ENCODE measurements at places on chromosomes 4 and X.
A peak's percentile ranks its signal among the peaks of the same experiment; 100 is the strongest.

GRCh38 chrX:42434458-42435166 lies 343.4 kb downstream of the PPP1R2C start:
- DNase-seq = no peak

GRCh38 chr4:24603343-24603742 lies 19.0 kb upstream of the DHX15 start:
- DNase-seq = no peak

DNA sequence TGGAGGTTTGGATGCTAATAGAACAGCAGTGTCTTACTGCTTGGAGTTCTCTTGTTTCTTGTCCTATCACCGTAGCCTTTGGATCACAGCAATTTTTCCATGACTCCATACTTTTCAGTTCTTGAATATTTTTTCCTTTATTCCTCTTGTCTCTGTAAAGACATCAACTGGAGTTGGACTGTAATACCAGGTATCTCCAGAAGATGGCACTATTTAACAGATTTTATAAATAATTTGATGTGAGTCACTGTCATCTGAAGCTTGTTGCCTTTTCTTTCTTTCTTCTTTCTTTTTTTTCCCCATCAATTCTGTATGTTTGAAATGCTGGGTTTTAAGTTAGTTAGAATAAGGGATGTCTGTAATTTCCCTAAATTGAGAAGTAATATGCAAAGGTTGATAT lies 24.1 kb downstream of the HPRT1 start:
- peak; percentile 36 for DNase-seq

DNA sequence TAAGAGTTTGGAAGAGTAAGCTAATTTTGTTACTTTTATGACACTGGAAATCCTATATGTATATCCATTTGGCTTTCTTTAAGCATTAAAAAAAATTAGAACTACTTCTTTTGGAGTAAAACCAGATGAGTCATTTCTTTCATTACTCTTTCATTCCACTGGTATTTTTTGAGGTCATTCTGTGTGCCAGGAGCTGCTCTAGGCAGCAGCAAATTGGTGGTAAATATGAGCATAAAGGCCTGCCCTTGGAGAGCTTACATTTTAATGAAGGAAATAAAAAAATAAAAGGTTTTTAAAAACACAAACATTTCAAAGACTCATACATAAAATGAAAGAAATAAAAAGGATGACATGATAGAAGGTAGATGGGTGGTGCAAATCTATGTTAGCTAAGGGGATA lies 37.4 kb downstream of the MID1 start:
- DNase-seq = no peak

GRCh38 chrX:10514891-10515290 lies 105.5 kb downstream of the MID1 start:
- no peak for DNase-seq

GRCh38 chrX:13690836-13691235 lies 1.9 kb downstream of the RAB9A start:
- DNase-seq = no peak

GRCh38 chrX:74525116-74525515 lies 89.3 kb downstream of the RLIM start:
- DNase-seq = no peak

DNA sequence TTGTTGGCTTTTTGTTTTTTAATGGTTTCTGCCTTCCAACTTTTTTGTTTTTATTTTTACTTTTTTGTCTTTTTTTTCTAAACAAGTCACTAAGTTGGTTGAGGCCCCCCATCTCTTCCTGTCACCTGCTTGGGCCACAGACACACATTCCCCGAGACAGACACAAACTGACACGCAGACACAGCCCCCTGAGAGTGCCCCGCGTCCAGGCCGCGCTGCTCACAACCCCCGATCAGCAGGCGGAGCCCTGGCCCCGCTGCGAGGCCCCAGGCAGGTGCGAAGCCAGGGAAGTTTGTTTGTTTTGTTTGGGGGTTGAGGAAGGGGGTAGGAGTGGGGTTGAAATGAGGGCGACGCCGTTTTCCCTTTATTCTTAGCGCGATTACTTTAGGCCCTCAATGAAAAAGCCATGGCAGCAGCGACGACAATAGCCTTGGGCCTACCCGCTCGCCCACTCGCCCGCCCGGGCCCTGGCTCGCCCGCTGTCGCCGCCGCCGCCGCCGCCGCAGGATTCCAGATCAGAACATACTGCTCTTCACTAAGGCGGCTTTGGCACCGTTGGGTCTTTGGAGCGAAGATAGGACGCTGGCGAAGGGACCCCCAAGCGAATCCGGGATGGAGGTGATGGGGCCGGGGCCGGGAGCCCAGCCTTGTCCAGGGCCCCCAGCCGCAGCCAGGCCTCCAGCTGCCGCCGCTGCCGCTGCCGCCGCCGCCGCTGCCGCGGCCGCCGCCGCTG lies 3.1 kb downstream of the PHOX2B start:
- no peak for DNase-seq

GRCh38 chr4:89754531-89754930 lies 82.4 kb downstream of the SNCA start:
- DNase-seq = no peak

GRCh38 chr4:147682755-147683154 lies 1.2 kb downstream of the PRMT9 start:
- DNase-seq = no peak

GRCh38 chrX:70924294-70924911 lies 6.5 kb downstream of the SLC7A3 start:
- DNase-seq = no peak

- DNase-seq = no peak
Observed at GRCh38 chr4:177596035-177596434, 153.8 kb upstream of the AGA start.

GRCh38 chr4:173448608-173449379 lies 49.9 kb upstream of the SCRG1 start:
- DNase-seq = peak; percentile 50

GRCh38 chrX:20189171-20189570 lies 47.5 kb upstream of the EIF1AX start:
- DNase-seq = no peak

DNA sequence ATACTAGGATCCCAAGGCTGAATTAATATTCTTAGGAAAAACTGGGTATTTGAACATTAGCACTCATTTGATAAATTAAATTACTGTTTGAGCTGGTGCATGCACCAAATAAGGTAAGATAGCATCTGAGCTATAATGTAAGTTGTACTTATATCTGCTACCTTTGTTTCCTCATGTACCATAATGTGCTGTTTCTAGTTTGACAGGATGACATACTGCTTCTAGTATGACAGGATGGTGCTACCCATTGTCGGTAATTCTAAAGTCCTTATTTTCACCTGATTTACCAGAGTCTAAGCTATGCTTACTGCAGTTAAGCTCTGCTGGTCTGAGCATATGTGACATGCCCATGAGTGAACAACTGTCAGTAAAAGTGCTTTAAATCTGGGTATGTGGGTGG lies 1017.5 kb upstream of the IGFBP7 start:
- no peak for DNase-seq

GRCh38 chr4:138815811-138816210 lies 199.8 kb upstream of the NOCT start:
- DNase-seq = no peak

- peak; percentile 18 for DNase-seq
Observed at GRCh38 chr4:118034053-118034785, at the start of gene NDST3. NDST3 (plus strand) TSS chr4:118034486; CDS start chr4:118053911, 19,425 bp downstream.

DNA sequence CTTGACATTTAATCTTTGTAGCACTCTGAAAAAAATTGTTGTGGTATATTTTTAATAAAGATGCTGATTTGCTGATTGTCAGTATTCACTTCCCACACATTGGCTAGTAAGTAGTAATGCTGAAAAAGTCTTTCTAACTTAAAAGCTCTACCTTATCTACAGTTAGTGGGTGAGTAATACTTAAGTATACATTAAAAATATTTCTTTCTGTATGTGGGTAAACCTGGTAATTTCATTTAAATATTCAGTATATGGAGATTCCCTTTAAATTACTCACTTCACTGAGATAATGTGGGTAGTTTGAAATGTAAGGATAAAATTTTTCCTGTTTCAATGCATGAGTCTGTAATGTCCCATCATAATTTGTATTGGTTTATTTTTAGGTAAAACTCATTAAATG lies 5.6 kb downstream of the TMEM33 start:
- DNase-seq = no peak

- no peak for DNase-seq
Observed at GRCh38 chr4:28279249-28279648, 1418.6 kb downstream of the STIM2 start.

- no peak for DNase-seq
Observed at GRCh38 chr4:110663206-110663605, 40.3 kb upstream of the PITX2 start.

DNA sequence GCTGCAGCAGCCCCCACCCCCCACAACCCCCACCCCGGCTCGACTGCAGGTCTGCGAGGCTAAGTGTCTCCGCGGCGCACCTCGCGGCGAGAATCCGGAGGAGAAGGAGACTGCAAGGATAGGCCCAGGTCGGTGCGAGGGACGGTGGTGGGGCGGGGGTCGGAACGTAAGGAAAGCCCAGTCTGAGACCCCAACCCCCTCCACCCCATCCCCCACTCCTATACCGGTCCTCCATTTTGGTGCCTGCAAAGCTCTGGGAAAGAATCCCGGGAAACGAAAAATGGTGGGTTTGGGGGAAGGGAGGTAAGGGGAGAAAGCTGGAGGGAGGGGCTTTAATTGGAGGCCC lies 614 bp downstream of the BEX3 start:
- DNase-seq = peak; percentile 18

DNA sequence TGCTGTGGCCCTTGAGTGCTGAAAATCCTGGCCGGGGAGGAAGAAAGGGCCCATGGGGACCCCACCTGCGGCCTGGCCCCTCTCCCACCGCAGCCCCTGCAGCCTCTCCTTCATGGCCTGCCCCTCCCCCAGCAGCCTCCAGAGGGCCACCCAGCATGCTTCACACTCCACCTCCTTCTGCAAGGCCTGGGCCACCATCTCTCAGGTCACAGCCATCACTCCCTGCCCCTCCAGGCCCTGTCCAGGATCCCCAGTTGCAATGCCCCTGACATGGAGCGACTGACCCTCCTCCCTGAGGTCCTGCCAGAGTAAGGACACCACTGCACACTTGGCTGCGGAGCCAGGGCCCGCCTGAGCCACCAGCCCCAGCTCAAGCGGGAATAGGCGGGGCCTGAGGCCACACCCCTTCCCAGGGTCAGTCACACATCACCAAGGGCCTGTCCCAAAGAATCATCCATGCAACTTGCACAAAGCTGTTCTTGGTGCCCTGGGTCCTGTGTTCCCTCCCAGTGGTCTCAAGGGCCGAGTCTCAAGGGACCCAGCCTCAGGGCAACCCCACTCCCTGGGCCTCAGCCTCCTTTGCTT lies 32.9 kb downstream of the CCNQ start:
- DNase-seq = no peak

DNA sequence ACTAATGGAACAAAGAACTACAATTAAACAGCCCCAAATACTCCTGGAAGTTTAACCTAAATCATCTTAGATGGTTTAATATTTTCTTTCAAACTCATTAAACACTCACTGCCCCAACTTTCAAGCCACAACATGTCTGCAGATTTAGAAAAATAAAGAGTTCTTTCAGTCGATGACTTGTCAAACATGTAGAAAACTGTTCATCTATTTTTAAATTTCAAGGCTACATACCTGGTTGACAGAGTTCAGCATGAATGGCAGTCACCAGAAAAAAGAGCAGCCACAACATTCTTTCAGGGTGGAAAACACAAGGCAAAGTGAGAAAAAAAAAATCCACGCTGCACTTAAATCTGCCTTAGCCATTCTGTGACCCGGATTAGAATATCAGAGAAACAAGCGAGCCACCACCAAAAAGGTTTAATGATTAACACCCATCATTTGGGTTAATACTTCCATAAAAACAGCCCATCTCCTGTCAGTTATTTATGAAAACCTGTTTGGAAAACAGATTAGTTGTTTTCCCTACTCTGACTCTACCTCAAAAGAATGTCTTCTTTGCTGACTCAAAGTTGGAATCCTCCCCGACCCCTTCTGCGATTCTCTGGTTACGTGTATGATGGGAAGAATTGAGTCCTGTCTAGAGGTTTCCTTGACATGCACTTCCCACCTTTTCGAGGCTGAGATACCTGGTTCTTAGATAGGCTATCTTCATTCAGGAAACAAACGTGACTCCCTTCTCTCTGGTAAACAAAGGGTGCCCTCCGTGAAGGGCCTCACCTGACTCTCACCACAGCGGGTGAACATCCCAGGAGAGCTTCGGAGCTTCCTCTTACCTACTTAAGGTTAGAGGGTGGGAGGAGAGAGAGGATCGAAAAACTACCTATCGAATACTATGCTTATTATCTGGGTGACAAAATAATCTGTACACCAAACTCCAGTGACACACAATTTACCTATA lies at the start of gene CLTRN:
TSS of gene CLTRN (minus strand) at position 319 of the 958 bp plus-strand sequence. CDS start at position 289, 30 bp downstream.
- DNase-seq = no peak

DNA sequence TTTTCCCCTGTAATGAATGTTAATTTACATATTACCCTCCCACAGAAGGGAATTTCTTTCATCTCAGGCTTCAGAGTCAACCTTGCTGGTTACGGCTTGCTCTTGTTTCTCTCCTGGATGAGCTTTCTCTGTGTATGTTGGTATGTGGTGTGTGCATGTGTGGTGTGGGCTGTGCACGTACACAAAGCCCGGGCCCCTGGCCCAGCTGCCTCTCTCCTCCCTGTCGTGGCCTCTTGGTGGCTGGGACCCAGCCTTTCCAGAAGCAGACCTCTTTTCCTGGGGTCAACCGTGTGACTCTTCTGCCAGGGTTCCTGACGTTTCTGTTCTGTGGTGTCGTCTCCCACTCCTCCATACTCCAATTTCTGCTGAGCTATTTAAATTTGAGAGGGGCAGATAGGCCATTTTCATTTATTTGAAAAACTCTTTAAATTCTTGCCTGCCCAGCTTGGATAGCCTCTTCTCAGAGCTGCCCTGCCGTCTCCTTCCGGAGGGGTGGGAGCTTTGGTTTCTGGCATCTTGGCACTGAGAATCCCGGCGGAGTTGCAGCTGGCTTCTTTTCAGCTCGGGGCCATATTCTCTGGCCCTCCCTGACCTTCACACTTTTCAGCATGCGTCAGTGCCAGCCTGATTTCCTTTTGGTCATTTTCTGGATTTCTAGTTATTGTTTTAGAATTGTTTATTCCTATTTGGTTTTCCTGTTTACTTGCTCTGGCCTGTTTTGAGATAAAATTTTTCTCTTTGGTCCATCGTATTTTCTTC lies 25.1 kb downstream of the FHDC1 start:
- no peak for DNase-seq

GRCh38 chr4:150325872-150326271 lies 247.6 kb downstream of the DCLK2 start:
- DNase-seq = no peak

- DNase-seq = no peak
Observed at GRCh38 chr4:74018771-74019170, 19.7 kb downstream of the CXCL3 start.

GRCh38 chr4:121154103-121154515 lies 10.0 kb downstream of the TNIP3 start:
- no peak for DNase-seq

GRCh38 chr4:136803433-136803832 lies 728.9 kb downstream of the PCDH18 start:
- no peak for DNase-seq

- DNase-seq = no peak
Observed at GRCh38 chr4:100555611-100556337, 38.0 kb upstream of the EMCN start.

DNA sequence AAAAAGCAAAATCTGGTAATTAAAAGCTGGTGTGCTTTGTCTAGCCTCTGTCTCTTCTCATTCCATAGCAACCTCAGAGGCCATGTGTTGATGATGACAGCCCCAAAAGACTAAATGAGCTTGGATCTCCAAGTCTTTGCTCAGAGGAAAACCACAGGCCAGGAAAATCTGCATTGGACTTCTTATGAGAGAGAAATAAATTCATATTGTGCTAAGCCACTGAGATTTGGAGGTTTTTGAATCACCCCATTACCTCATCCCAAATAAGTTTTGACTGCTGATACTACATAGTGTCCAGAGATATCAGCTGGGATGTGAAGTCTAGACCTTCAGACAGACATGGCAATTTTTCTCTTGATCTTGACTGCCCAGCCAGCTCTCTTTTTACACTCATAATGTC lies 178.6 kb upstream of the DIPK2B start:
- DNase-seq = no peak

All from NCI-H1092 (cell line).